ENCODE measurements at places on chromosomes 3 and 15. TPM values are rescaled to one million over a fixed set of nuclear protein-coding genes. Genes with fewer than 3 reads are reported as not detected.

DNA sequence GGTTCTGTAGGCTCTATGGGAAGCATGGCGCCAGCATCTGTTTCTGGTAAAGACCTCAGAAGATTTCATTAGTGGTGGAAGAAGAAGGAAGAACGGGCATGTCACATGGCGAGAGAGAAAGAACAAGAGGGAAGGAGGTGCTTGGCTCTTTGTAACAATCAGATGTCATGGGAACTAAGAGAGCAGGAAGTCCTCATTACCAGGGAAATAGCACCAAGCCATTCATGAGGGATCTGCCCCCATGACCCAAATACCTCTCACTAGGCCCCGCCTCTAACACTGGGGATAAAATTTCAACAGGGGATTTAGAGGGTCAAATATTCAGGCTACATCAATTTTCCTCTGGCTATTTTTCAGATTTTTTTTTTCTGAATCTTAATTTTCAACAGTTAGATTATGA lies 954.3 kb downstream of the SQOR start:
- no peak for DNase-seq

- no peak for DNase-seq
Measured at GRCh38 chr3:189529468-189529867, 101.7 kb upstream of the TP63 start.

- no peak for DNase-seq
Measured at GRCh38 chr15:23629234-23629805, 18.3 kb downstream of the MAGEL2 start.

DNA sequence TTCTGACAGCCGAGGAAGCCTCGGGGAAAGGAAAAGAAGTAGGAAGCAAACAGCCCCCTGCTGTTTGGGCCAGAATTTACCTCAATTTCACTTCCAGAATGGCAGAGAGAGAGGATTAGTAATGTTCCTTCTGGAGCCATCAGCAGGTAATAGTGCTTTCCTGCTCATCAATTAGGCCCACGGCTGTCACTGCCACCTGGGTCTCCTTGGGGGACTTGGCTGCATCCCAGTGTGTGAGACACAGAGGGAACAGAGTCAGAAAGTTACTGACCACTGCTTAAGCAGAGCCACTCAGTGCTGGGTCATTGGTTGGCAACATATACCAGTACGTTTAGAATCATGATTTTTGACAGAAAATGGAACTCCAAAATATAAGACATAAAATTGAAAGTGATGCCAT lies 397.0 kb downstream of the EPHA3 start:
- DNase-seq: no peak

SPINK8 gene
- not detected for total RNA-seq

- no peak for DNase-seq
Measured at GRCh38 chr3:149131589-149131988, 2.2 kb downstream of the HPS3 start.

DNA sequence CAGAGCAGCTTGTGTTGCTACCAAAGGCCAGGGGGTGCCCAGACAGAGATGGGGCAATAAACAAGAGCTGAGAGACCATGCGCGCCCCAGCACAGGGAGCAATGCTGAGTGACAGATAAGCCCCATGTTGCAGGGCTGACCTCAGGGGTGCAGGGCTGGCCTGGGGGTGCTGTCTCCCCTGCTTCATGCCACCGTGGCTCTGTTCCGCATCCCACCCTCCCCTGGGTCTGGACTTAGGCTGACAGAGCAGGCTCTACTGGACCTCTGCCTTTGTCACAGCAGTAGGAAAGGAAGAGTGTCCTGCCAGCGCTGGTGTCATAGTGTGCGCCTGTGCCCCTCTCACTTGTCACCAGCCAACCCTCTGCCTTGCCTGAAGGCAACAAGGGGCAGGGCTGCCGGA lies 67.4 kb upstream of the IQSEC1 start:
- DNase-seq: peak; percentile 50

- no peak for DNase-seq
Measured at GRCh38 chr3:150773616-150774192, 10.7 kb upstream of the SIAH2 start.

WWTR1 gene
- 148 TPM for total RNA-seq

Measured in aorta (tissue), 5 donors.